Activated CD4-positive, alpha-beta T cell treated with anti-CD3 and anti-CD28 coated beads, Interleukin-2, amount 50 U/mL, for 48 hours (primary cell): ENCODE measurements at places on chromosomes 11 and 22.

GRCh38 chr22:31530823-31531195, 34.5 kb downstream of the SFI1 start:
- DNase-seq = no peak

GRCh38 chr11:2289350-2289749, 12.4 kb downstream of the C11orf21 start:
- no peak for DNase-seq

DNA sequence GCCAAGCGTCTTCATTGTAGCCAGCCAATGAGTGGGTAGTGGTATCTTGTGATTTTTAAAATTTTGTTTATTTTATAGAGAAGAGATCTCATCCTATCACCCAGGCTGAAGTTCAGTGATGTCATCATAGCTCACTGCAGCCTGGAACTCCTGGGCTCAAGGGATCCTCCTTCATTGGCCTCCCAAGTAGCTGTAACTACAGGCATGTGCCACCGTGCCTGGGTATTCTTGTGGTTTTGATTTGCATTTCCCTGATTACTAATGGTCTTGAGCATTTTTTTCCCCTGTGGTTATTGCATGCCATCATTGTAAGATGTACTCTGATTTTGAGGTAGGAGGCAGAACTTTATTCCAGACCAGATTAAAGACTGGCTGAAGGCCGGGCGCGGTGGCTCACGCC, 2.4 kb upstream of the DENND6B start:
- DNase-seq = no peak

GRCh38 chr22:50105208-50106100, 15.6 kb downstream of the MOV10L1 start:
- DNase-seq = peak; percentile 9

DNA sequence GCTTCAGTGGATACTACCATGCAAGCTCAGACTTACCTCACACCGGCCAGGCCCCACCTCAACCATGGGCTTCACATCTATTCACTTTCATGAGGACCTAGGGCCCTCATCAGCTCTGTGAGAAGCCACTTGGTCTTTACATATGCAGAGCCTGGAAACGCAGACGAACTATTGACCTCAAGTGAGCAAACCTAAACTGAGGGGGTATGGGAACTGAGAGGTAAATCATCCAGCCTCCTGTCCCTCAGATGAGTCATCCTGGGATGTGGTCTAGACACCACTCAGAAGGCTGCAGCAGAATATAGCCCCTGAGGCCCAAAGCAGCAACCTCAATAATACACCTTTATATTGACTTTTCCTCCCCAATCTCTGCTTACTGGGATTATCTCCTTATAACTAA, 578.0 kb downstream of the INSC start:
- DNase-seq = no peak
